NT2/D1 (cell line): ENCODE measurements at places on chromosomes 1 and 21.

GRCh38 chr1:225849925-225850324, 32.3 kb downstream of the TMEM63A start:
- no peak for DNase-seq

- no peak for DNase-seq
These were observed 8.3 kb upstream of the NVL start for GRCh38 chr1:224338150-224338838.

GRCh38 chr1:197738927-197739326, 36.4 kb downstream of the DENND1B start:
- no peak for DNase-seq

DNA sequence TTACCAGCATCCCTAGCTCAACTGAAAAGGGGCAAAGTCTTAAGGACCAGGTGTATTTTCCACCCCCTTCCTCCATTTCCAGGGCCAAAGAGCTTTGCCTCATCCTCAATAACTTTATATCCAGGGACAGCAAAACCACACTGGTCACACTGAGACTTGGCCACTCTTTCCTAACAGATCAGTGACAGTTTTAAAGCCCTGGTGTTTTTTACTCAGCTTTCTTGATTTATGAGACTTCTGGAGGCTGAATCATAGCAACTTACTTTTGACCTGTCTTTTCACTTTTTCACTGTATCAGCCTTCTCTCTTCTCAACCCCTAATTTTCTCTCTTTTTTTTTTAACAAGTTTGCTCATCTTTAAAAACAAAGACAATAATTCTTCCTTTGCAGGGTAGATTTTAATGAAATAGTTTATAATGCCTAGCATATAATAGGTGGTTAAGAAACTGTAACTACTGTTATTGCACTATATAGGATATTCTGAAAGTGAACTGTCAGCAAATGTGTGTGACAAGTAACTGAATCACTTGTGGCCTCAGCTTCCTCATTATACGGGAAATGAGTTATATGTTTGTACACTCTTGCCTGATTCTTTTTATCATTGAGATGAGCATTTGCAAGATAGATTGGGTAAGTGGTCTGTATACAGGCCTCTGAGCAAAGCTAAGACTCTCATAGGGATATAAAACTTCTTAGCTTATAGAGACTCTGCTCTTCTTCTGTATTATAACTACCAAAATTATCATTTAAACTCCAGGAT, 19.7 kb upstream of the DYNLT5 start:
- DNase-seq: no peak

DNA sequence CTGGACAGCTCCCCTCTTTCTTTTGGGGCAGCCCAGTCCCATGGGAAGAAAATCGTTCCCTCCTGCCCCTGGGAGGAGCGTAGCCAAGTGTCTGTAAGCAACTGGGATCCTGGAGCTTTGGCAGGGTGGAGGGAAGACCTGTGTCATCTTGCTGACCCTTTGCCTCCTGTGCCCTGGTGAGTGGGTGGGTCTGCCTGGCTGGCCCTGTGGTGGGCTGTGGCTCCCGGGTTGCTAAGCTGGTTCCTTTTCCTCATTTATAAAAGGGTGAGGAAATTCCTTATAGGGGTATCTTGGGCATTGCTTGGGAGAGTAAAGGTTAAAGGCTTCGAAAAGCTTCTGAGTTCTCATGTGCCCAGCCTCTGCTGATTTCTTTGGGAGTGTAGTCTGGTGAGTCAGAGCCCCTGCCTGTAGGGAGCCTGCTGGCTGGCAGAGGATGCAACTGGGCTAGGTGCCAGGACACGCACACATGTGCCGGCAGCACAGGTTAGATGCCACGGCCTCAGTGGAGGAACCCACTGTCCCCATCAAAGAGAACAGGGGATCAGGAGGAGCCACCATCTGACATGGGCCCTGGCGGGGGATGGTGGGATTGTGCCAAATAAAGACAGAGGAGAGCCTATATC, 85.2 kb downstream of the ARHGEF10L start:
- DNase-seq: no peak

GRCh38 chr1:48772211-48772610, 4.5 kb downstream of the BEND5 start:
- DNase-seq: no peak

- DNase-seq: no peak
These were observed 63.0 kb downstream of the KCNT2 start for GRCh38 chr1:196545222-196545621.

- no peak for DNase-seq
These were observed 139.2 kb downstream of the NEK7 start for GRCh38 chr1:198295971-198296370.

DNA sequence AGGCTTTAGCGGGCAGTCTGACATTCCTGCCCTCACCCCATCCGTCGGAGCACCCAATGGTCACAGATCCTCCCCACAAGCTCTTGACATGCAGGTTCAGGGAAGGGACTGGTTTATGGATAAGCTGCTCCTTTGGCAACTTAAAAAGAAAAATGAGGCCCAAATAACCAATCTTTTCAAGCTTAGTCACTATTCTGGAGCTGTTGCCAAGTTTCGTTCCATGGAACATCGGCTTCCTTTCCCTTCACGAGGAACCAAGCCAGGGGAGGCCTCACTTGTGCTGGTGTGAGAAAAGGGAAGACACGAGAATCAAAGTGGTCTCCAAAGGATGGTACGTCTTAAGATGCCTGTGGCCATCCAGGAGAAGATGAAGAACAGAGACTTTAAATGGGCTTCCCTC, 46.1 kb upstream of the LPAR3 start:
- no peak for DNase-seq

DNA sequence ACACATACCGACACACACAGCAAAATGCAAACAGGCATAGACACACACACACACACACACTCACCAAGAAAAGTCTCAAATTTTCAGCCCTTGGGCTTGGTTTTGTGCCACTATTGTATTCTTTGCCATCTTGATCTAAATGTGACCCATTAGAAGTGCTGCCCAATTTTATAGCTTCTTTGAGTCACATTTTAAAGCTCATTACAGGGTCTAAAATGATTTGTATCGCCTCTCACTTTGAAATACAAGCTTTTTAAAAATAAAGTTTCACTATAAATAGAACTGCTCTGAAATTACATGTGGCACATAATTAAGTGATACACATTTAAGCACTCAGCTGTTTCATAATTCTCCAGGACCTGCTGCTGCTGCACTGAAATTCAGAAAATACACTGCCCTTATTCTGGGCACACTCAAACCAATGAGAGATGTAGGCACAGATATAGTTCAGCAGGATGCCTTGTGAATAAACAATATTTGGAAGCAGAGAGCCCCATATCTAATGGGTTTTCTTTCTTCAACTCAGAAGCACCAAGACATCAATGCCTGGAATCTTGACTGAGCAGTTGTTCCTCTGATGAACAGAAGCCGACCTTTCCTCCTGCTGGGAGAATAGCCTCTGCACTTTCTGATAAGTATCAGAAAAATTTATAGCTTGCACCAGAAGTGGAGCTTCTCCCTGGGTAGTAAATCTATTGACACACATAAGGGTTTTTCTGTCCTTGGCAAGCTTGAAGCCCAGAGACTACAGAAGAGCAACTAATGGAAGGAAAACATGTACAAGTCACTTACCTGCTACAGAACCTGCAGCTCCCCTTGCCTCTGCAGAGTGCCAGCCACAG, 37.0 kb upstream of the PLPPR4 start:
- no peak for DNase-seq

- peak; percentile 32 for DNase-seq
These were observed 234.1 kb downstream of the NCAM2 start for GRCh38 chr21:21232320-21232719.

DNA sequence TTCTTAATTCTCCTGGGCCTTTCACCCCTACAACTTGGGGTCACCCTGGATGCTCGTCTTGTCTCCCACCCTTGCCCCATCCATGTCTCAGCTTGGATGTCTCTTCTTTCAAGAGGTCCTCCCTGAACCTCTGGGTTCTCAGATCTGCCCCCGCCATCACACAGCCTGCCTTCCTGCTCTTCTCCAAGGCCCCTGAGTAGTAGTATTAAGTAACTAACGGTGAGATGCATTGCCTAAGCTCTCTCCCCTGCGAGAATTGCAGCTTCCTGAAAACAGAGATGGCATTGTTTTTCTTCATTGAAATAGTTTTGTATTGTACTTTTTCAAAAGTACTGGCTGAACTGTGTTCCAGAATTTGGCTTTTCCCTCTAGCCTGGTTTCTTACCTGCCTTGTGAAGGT, 16.0 kb downstream of the MIIP start:
- DNase-seq: no peak

DNA sequence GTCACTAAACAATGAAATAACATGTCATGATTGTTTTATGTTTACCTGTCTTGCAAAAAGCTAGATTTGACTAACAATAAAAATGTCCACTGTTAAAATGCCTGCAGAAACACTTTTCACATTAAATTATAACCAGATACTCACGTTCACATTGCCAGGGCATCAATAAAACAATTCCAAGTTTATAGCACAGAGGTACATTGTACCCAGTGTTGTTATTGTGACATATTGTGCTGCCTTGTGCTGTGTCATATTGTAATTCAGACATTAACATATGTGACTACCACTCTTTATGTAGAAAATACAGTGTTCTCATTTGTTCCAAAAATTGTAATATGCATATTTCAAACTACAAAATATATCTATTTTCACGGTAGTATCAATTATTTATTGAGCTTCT, 766.1 kb downstream of the NCAM2 start:
- no peak for DNase-seq

- DNase-seq: no peak
These were observed 14.8 kb upstream of the SLC45A1 start for GRCh38 chr1:8303141-8303540.

DNA sequence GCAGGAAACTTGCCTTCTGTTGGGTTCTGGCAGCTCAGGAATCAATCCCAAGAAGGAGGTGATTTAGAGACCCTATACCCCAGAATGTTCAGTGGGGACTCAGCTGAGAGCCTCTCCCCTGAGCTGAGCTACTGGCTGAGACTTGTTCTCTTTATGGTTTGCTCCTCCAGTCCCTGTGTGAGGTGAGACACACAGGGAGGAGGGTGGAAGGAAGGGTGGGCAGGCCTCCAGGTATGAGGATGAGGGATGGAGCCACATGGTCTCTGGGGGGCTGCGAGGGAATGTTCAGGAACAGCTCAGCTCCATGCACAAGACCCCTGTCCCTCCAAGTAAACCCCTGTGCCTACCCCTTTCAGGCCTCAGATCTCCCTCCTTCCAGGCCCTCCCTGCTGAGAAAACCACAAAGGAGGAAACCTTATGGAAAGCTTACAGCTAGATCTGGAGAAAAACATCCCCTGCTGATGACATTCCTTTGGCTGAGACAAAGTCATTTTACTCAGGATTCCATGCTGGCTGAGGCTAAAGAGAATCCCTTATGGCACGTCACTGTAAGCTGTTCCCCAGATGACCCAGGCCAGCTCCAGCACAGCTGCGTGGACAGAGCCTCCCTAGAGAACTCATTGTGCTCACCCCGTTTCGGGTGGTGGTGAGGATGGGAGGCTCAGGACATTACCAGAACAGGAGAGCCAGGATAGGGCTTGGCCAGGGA, 91.5 kb upstream of the IPO9 start:
- DNase-seq: peak; percentile 96

- no peak for DNase-seq
These were observed 37.4 kb upstream of the DMBX1 start for GRCh38 chr1:46451948-46452930.

GRCh38 chr1:205766038-205766437, 9.2 kb downstream of the RAB29 start:
- no peak for DNase-seq

DNA sequence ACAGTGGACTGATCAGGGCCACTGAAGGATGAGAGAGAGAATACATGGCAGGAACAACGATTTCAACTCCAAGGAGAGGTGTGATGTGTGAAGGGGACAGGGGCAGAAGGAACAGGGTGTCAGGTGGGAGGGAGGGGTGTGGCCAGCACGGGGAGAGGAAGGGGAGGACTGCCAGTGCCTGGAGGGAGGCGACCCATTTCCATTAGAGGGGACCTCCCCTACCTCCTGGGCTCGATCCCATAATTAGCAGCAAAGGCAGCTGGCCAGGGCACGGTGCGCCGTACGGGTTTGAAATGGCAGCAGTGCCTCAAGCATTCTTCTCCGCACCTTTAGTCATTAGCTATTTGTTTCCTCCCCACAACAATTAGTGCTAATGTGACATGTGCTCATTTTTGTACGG, 22.7 kb downstream of the CRYAA start:
- no peak for DNase-seq

DNA sequence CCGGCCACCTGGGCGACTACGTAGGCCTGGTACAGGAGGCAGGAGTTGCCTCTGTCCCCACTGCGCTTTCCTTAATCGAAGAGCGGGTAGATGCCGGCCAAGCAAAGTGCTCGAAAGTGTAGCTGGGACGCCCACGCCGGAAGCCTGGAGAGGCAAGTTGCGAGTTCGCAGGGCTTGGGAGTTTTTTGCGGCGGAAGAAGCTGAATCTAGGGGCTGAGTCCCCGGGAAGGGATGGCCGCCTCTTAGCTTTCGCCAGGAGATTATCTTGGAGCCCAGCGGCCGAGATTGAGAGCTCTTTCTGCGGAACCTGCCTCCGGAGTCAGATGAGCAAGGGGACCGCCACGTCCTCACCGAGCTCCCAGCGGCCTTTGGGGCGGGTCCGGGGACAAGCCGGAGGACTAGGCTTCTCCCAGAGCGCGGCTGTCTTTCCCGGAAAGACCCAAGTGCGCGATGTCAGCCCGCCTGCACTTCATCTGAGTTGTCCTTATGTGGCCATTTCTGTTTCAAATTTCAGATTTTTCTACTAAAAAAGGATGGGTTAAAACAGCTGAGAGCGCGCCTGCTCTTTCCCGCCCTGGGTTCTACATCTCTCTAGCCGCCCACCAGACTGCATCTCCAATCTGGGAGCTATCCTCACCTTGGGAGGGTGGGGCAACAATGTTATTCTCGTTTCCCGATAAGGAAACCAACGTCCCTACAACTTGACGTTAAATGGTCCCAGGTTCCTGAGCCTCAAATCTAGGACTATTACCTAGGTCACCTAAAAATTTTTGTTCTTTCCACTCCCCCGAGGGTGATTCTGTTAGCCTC, 12.4 kb upstream of the TBX15 start:
- no peak for DNase-seq

DNA sequence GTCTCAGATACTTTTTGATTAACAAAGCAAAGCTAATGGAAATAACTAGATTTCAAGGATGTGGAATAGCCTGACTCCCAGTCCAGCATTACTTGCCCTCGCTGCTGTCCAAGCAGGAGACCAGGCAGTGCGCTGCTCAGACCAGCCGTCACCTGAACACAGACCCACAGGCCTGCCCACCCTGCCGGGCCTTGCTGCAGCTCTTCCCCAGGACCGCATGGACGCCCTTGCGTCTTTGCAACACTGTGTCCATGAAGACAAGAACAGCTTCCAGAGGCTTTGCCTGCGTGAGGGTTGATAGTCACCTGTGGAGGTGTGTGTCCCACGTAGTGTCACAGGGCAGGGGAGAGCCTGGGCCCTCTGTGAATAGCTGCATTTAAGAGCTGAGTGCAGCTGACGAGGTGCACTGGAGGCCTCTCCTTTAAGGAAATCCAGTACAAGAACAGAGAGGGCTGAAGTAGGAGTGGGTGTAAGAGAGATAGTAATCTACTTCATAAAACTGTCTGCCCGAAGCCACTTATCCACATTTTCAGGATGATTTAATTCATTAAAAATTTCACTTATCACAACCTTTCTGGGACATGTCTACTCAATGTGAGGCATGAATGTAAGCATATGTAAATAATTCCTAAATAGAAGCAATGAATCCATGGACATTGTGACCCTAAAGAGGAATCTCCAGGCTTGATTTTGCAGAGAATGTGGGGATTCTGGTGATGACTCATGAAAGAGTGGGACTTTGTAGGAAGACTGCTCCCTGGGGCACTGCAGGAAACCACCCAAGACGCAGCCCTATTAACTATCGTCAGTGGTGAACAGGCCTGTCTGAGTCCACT, 176.2 kb upstream of the RAB4A start:
- DNase-seq: no peak

- DNase-seq: no peak
These were observed 10.9 kb upstream of the ATAD3B start for GRCh38 chr1:1460540-1461130.

- no peak for DNase-seq
These were observed 164.7 kb downstream of the NRIP1 start for GRCh38 chr21:14900058-14900457.
